DMS79 treated with DMSO at 0.1 percent for 48 hours (cell line): ENCODE measurements at places on chromosomes 1 and 21.

- no peak for DNase-seq
Measured at GRCh38 chr1:215900684-215901083, 333.6 kb downstream of the KCTD3 start.

DNA sequence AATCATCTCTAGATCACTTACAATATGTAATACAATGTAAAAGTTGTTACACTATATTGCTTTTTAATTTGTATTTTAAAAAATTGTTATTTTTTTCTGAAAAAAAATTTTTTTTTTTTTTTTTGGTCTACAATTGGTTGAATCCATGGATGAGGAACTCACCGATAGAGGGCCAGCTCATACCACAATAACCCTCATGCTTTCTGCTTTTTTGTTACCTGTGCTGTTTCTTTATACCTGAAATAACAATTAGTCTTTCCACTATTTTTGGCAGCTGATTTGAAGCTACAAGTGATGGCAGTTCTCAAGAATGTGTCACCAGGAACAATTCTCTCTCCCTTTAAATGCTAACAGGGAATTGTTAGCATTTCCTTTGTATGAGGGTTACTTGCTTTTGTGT lies 12.0 kb downstream of the SMG7 start:
- DNase-seq: no peak

DNA sequence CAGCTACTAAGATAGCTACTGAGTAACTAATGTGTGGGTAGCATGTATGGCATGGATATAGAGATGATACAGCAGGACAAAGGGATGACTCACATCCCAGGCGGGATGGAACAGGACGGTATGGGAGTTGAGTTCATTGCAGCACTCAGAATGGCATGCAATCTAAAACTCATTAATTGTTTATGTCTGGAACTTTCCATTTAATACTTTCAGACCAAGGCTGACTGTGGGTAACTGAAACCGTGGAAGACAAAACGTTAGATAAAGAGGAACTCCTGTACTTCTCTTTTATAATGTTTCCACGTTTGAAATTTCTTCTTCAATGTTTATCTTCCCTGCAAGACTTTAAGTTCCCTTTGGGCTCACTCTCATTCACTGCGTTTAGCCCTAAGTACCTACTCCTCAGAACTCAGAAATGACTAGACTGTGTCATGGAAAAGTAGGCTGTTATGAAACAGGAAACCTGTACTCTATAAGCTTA lies 151.9 kb downstream of the MAGI3 start:
- no peak for DNase-seq

DNA sequence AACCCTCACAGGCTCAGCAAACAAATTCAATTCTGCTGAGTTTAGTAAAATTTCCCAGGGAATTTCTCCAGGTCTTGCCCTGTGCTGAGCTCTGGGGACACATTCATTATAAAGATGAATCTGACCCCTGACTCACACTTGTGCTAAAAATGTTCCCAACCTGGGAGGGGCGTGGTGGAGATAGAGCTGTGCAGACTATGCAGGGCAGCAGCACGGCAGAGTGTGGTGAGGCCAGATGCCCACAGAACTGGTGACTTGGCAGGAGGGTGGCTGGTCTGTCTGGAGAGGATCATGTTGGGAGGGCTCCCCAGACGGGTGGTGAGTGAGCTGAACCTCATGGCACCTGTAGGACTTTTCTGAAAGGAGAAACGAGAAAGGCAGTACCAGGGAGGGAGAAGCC lies 31.6 kb downstream of the FAAH start:
- DNase-seq: no peak

DNA sequence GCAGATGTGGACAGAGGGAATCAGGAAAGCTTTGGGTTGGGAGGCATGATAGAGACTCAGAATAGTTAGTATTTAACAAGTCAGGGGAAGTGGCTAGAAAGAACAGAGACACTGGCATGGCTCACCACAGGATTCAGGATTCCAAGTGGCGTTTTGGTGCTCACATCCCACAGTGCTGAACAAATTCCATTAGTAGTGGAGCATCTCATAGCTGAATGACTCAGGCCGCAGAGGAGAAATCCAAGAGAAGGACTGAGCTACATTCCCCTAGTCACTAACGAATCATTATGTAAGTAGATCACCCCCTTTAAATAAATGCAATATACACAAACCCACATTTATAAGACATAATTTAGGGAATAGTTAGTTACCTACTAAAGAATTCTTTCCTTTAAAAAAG lies 5.0 kb upstream of the KCNJ9 start:
- no peak for DNase-seq

GRCh38 chr1:179889589-179889988 lies 7.5 kb downstream of the TOR1AIP1 start:
- DNase-seq: no peak

DNA sequence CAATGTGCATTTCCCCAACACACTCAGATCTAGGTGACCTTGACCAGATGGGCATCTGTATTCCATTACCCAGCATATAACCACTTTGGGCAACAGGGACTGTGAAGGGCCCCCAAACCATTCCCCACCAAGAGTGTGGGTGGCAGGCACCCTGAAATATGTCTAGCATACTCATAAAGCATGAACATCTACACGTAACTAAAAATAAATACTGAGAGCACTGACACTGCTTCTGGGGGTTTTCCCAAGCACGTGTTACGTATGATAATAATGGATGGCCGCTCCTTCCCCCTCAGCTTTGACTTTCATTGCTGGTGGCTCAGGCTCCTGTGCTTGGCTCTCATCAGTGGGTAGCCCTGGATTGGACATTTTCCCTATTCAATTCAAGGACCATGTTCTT lies 39.1 kb downstream of the IGSF3 start:
- DNase-seq: no peak

DNA sequence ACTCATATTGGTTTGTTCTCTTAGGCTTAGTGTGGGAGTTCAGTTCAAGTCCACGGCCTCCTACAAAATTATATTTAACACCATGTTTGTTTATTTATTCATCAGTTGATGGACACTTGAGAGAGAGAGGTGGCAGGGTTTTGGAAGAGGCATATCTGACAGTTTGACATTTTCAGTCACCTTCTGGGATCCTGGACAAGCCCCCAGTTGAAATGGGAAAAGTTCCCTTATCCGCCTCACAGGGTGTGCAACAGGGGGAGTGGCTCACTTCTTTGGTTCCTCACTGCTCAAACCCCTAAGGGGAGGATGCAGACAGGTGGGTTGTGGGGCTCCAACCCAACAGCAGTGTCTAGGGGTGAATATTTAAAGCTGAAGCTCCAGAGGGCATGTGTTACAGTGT lies 52.3 kb upstream of the TNFSF18 start:
- DNase-seq: no peak

GRCh38 chr1:116768416-116769103 lies 14.3 kb downstream of the CD2 start:
- no peak for DNase-seq

GRCh38 chr1:147794570-147794969 lies 34.2 kb upstream of the GJA5 start:
- no peak for DNase-seq

- DNase-seq: no peak
Measured at GRCh38 chr1:176466514-176466913, 3.5 kb downstream of the PAPPA2 start.

DNA sequence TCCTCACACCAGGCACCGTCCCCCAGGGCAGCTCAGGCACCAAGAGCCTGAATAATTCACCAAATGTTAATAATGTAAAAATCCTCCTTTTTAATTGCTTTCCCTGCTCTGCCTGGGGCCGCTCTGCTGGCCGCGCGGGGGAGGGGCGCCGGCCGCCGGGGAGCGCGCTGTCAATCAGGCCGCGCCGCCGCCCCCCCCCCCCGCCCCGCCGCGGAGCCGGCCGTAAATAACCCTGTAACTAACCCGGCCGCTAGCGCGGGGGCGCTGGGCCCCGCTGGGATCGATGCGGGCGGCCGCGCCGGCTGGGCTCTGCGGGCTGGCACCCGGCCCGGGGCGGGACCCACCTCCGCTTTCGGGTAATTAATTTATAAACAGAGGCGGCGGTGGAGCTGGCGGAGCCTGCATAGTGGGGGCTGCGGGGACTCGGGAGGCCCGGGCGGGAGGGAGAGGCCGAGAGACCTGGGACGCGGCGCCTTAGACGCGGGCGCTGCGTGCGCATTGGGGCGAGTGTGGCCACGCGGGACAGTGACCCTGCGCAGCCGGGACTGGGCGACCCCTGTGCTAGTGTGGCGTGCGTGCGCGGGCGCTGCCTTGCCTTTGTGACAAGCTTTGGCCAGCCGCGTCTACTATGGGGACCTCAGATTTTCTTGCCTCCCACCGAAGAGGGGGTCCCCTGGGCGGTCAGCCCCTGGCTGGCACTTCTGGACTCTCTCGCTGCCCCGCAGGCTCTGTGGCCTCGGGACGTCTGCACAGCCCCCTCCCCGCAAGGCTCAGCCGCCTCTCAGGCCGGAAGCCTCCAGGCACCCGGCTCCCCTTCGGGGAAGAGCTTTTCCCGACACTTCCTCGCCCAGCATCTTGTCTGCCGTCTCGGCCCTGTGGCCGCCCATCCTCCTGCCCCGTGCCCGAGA lies 16.6 kb downstream of the SAMD11 start:
- DNase-seq: peak; percentile 42

DNA sequence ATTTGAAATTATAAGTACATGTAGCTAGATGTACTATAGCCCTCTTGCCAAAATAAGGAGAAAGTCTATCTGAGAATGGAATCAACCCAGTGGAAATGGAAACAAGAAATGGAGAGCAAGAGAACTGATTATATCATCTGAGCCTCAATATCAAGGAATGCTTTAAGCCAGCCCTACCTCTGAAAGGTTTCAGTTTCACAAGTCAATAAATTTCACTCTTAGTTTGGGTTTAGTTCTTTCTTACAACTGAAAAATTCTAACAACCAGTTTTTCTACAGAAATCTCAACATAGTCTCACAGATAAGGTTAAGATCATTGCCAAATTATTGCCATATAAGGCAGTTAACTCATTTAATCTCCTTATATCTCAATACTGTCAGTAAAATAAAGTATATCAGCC lies 80.0 kb downstream of the EPS15 start:
- DNase-seq: no peak

- no peak for DNase-seq
Measured at GRCh38 chr1:178644308-178645120, 80.5 kb upstream of the RALGPS2 start.

DNA sequence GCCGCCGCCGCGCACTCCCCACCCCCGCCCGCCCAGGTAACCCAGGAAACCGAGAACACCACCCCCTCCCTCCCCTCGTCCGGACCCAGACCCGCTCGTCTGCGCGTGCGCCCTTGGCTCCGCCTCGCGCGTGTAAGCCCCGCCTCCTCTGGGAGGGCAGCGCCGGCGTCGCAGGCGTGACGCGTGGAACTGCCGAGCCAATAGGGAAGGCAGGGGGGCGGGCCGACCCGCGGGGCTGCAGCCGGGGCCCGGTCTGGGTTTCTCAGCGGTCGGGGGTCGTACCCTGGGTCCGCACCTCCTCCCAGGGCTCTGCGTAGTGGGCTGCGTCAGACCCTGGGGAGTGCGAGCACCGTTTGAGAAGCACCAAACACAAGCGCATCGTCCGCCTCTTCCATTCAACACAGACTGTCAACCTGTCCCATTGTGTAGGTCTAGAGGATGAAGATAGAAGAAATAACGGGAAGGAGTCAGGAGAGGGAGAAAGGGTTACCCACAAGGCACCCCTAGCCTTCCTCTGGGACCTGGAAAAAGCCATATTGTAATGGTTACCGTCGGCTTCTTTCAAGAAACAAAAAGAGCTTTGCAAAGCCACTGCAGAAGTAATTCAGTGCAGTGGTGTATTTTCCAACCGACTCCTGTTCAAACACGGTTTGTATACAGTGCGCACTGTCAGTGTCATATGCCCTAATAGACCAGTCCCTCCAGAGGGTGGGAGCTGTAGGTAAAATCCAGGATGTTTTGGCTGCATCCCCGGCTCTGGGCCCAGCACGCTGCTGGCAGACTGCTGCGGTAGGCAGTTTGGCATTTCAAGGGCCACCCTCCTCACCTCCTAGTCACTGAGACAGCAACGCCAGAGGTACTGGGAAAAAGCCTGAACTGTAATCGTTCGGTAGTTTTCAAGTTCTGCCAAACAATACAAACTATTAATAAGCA lies 473 bp upstream of the LYST start:
- DNase-seq: peak; percentile 90

DNA sequence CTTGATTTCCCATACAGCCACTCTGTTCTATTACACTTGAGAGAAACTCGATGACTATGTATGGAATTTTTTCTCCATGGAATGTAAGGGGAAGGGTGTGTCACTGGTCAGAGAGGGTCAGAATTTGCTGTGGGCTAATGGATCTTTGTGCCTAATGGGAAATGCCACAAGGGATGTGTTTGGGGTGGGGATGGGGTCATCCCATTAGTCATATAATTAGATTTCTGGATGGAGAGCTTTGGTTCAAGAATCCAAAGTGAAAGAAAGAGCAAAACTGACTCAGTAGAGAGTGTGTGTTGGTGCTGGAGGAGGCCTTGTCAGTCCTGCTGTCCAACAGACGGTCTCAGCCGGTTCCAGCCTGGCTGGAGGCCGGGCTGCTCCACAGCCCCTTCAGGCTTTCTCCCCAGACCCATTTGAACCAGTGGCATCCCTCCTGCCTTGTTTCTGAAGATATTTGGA lies 86.4 kb downstream of the LAMC2 start:
- no peak for DNase-seq

DNA sequence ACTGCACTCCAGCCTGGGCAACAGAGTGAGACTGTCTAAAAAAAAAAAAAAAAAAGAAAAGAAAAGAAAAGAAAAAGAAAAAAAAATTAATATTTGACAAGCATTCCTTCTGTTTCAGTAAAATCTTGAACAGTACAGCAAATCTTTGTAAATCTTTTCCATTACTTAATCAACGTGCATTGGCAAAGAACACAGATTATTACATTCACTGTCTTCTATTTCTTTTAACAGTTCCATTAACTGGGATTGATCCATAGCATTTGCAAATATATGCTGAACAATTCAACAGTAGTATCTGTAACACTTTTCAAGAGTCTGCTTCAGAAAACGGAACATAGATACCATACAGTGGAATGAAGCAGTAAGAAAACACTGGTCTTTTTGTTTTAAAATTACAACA lies 9.8 kb downstream of the SAMD13 start:
- DNase-seq: no peak

DNA sequence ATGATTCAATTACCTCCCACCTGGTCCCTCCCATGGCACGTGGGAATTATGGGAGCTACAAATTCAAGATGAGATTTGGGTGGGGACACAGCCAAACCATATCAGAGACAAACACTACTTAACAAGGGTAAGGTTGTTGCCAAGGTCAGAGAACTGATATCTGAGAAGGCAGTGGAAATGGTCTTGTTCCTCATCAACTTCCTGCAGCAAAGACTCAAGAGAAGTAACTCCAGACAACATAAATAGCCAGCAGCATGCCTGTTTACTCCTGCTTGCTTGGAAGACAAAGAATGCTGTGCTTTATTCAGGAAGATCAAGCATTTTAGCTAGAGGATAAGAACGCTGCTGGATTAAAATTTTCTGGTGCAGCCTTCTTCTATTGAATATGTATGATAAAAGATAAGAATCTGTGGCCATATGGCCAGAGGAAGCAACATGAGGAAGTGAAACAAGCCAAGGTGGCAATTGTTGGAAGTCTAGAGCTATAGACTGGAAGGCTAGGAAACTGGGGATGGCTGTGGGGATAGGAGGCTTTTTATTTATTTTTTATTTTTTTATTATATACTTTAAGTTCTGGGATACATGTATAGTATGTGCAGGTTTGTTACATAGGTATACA lies 36.4 kb downstream of the DDAH1 start:
- no peak for DNase-seq

- DNase-seq: no peak
Measured at GRCh38 chr1:227742738-227743715, 7.8 kb downstream of the SNAP47 start.

GRCh38 chr1:28510970-28511440 lies 5.2 kb downstream of the RCC1 start:
- no peak for DNase-seq

GRCh38 chr1:6819246-6820040 lies 34.2 kb downstream of the CAMTA1 start:
- no peak for DNase-seq
